ENCODE measurements at places on chromosomes 2 and 18.

- DNase-seq = no peak
Measured at GRCh38 chr2:85259101-85259590, 68.6 kb downstream of the TGOLN2 start.

- no peak for DNase-seq
Measured at GRCh38 chr2:579351-579886, 97.8 kb downstream of the TMEM18 start.

GRCh38 chr2:158120664-158121641 is 19.3 kb downstream of the UPP2 start:
- no peak for DNase-seq

DNA sequence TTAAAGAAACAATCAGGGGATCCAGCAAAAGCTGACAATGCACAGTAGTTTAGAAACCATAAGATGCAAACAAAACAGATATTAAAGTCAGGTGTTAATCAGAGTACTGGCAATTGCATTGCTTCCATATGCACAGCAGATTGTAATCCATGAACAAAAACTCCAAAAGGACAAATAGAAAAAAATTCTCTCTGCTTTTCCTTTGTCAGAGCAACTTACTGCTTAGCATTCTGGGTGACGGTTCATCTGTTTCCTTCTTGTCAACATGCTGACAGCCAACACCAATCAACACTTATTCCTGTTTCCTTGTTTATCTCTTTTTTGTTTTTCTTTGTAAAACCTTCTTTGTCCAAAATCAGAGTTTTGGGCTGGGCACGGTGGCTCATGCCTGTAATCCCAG is 473.1 kb downstream of the XIRP2 start:
- DNase-seq = no peak

DNA sequence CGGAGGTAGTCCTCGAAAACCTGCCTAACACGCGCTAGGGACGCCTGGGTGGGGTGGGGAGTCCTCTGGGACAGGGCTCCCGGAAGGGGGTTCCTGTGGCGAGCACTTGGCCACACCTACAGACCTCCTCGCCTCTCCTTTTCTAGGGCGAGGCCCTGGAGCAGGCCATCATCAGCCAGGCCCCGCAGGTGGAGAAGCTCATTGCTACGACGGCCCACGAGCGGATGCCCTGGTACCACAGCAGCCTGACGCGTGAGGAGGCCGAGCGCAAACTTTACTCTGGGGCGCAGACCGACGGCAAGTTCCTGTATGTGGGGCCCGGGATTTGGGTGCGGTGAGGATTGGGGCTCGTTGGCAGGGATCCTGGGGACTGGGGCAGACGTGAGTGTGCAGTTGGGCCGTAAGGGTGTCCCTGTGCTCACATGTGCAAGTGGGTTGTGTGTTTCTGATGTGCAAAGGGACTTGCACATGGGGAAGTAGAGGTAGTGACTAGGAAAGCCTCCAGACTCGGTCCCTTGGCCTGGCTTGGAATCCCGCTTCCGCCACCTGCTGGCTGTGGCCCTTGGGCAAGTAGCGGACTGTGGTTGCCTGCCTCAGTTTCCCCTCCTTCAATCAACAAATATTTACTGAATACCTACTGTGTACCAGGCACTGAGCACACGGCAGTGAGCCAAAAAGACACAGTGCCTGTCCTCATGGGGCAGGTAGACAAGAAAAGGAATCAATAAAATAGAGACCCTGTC is 11.7 kb downstream of the ZAP70 start:
- no peak for DNase-seq

DNA sequence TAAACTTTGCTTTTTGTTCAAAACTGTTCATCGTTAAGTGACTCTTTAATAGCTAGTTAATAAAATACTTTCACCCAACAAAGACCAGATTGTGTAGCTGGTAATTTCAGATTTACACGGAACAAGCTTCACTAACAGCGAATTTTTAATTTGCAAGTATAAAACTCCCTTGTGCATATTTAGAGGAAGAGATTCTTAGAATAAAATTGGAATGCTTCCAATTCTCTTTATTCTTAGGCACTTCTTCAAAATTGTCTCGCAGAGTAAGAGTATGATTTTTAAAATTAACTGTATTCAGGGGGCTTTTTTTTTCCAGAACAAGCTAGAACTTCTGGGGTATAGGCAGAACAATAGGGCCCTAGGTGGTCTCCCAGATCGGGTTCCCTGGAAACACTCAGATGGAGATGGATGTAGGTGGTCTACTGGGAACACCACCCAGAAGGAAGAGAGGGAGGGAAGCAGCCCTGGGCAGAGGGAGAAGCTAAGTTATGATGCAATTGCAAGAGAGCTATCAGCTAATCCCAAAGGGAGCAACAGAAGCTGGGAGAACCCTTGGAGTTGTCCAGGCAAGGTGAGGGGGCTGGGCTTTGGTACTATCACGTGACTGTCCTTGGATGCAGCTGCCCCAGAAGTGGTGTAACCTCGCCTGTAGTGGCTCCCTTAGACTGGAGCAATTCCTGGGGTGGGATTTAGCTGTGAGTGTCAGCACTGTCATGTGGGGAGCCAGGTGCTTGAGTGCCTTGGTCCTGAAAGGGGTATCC is 151.7 kb upstream of the ASB18 start:
- no peak for DNase-seq

DNA sequence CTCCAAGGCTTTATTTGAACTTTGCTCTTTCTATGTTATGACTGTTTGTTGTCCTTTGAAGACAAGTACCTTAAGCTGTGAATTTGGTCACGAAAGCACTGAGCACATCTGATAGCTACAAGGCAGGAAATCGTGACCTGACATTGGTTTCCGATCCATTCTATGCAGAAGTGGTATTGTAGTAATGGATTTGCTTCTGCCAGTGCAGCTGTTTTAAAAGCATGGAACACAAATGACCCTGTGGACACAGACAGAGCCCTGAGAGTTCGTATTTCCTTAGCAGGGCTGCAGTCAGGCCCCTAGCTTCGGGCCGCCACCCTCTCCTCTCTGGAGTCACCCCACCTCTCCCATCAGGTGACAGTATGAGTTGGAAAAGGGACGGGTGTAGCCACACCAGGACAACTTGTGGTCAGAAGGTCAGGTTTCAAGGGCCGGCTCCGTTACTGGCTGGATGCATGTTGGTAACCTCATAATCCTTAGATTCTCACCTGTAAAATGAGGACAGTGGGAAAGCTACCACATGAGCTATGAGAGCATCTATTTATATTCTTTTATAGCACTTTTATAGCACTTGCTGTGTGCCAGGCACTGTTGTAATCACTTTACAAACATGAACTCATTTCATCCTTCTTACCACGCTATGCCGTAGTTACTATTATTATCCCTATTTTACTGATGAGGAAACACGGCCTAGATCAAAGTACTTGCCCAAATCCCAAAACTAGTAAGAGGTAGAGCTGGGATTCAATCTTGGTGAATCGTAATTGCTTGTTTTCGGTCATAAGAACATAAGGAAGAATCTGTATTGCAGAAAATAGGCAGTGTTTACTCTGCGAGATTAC is 70.2 kb downstream of the SPATS2L start:
- DNase-seq = no peak

DNA sequence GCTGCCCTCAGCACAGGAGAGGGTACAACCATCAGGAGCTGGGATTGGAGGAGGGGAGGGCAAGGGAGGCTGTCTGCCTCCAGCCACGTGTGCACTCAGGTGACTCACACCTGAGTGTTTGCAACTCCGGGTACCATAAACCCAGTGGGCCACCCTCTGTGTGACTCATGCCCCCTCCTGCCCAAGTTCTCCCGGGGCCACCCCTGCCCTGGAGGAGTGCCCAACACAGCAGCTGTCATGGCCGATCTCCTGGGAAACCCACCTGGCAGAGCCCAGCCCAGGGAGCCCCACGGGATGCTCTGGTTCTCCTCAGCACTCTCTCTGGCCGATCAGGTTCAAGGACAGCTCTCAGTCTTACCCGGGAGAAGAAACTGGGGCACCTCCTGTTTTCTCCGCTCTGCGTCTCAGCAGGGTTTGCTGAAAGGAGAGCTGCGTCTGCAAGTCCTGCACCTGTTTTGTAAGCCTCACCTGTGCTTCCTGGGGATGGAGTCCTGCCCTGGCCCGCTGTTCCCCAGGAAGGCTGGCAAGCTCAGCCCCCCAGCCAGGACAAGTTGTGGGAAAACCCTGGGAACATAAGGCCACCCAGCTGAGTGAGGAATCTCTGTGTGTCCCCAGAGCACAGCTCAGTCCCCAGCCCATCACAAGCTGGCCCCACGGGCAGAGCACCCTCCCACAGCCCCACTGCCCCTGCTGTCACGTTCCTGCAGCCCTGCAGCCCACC is 44.0 kb upstream of the UBE2F start:
- DNase-seq = no peak

DNA sequence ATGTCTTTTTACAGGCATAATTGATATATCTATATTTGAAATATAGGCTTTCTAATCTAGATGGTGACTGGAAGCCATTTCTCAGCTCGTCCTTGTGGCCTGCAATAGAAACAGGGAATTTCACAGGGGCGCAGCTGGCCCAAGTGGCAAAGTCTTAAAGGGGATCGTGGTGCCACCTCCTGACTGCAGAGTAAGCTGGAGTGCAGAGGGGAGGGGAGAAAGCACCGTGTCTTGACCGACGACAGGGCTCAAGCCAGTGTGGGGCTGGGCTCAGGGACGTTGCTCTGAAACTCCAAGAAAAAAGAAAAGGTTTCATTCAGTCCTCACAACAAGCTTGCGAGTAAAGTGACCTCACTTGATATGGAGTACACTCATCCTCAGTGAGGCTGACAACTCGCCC is 255.1 kb downstream of the DCDC2C start:
- no peak for DNase-seq

GRCh38 chr2:192236136-192236535 is 41.4 kb upstream of the TMEFF2 start:
- DNase-seq = no peak

- DNase-seq = no peak
Measured at GRCh38 chr18:12046751-12047335, 46.8 kb upstream of the ANKRD62 start.

DNA sequence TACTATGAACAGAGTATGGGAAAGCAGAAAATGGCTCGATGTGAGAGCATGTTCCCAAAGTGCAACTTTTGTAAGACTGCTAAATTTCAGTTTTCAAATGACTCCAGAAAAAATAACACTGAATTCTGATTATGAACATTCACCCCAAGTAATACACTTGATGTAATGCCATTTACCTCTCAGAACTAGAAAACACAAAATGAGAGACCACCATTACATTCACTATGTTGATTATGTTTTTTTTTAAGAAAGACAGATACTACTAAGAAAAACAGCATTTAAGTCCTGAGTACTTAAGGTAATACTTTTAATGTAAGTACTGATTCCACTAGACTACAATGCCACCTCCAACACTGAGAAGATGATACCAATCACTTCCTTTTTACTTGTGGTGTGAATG is 38.5 kb downstream of the SFT2D3 start:
- no peak for DNase-seq

DNA sequence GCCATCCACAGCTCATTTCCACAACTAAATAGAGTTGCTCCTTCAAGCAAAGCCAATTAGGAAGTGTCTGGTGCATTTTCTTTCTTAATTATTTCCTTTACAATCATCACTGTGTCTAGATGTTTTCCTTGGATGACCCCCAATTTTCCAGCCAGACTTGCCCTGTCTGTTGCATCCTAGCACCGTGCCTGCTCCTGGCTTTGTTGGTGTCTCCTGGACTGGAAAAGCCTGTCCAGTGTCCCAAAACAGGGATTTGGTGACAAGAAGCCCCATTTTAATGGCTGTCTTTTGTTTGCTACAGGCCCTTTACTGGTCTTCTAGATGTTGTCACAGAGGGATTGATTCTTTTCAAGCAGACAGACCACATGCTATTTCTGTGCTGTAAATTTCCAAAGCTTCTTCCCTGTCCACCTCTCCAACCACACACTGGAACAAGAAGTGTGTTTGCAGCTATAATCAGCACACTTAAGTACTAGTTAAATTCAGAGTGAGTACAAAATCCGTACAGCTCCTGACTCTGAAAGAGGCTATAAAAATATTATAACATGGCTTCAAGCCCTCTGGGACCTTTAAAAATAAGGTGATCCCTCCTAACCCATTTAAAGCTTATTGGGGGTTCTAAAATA is 38.4 kb downstream of the RNF144A start:
- no peak for DNase-seq

- no peak for DNase-seq
Measured at GRCh38 chr2:23695214-23695889, 231.6 kb downstream of the ATAD2B start.

DNA sequence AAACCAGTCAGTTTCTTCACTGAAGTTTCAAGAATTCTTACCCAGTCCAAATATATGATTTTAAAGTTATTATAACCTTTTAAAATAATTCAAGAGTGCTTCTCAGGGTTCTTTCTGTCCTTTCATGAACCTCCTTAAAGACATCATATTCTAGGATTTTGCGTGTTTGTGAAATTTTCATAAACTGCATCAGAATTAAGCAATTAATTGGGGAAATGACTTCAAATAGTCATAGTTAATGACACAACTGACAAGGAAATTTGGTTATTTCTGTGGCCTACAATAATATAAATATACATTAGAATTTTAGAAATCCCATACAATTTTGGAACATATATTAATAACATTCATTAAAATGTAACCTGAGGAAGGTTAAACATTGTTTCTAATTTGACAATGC is 10.5 kb downstream of the CYP27A1 start:
- no peak for DNase-seq

All from kidney epithelial cell (primary cell).